ENCODE measurements at places on chromosomes 3 and 15.

- no peak for DNase-seq
These were observed 879.9 kb downstream of the TUSC7 start for GRCh38 chr3:117589454-117589853.

- peak; percentile 29 for DNase-seq
These were observed 9.1 kb downstream of the CIDEC start for GRCh38 chr3:9870978-9871377.

GRCh38 chr3:8773941-8774542 lies 4.6 kb upstream of the OXTR start:
- no peak for DNase-seq

DNA sequence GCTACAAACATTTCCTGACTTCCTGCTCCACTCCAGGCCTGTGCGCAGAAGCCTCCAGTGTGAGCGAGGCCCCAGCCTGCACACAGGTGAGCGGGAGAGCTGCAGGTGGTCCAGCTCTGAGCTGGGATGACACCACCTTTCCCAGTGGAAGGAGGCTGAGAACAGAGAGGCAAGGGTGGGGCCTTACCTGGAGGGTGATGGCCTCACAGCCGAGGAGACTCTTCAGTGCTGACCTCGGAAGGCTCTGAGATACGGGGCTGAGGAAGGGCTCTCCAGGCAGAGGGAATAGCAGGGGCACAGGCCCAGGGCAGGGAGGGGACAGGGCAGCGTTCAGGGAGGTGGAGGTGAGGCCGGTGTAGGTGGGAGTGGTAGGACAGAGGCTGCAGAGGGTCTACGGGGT lies 70.8 kb downstream of the EFCAB12 start:
- DNase-seq, result no peak

GRCh38 chr15:43948691-43949325 lies 122.0 kb downstream of the WDR76 start:
- DNase-seq, result no peak

DNA sequence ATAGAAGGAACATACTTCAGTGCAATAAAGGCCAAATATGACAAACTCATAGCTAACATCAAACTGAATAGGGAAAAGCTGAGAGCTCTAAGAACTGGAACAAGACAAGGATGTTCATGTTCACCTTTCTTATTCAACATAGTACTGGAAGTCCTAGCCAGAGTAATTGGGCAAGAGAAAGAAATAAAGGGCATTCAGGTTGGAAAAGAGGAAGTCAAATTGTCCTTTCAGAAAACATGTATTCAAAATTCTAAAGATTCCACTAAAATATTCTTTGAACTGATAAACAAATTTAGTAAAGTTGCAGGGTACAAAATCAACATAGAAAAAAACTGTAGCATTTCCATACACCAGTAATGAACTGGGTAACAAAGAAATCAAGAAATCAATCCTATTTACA lies 12.2 kb upstream of the ZNF197 start:
- DNase-seq, result no peak

- no peak for DNase-seq
These were observed 50.0 kb downstream of the RASGRP1 start for GRCh38 chr15:38514601-38515000.

GRCh38 chr3:132435911-132436425 lies 18.7 kb downstream of the DNAJC13 start:
- DNase-seq, result no peak

DNA sequence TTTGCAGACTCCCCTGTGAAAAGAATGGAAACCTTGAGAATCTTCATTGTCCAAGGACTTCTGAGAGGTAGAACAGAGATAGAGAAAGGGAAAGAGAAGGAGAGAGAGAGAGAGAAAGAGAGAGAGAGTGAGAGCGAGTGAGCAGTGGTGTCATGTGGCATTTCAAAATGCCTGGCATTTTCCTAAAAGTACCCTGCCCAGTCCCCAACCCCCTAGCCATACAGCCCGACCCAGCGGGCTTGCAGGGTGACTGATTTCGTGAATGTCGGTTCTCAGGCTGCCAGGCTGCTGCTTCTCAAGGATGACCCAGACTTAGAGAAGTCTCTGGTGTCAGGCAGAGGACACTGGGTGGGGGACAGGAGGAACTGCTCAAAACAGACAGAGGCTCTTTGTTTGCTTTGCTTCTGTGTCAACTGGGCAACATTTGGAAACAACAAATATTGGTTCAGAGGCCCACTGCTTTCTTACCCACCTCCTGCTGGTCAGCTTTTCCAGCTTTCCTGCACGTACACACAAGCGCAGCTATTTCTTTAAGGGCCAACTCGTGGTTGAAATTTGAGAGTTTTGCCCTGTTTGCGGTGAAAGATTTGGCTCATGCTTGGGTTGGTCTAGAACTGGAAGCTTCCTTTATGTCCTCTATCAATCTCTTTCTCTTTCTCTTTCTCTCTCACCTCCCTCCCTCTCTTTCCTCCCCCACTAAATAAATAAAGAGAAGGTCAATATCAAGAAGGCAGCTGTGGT lies 3.7 kb upstream of the TF start:
- DNase-seq, result no peak

DNA sequence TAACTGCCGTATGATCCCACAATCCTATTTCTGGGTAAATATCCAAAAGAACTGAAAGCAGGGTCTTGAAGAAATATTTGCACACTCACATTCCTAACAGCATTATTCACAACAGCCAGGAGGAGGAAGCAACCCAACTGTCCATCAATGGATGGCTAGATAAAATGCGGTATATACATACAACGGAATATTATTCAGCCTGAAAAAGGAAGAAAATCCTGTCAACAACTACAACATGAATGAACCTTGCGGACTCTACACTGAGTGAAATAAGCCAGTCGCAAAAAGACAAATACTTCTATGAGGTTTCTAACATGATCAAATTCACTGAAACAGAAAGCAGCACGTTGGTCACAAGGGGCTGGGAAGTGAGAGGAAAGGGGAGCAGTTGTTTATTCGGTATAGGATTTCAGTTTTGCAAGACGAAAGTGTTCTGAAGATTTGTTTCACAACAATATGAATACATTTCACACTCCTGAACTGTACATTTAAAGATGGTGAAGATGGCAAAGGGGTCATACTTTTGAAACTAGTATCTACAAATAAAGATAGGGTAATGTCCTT lies 6.2 kb downstream of the DLG1 start:
- DNase-seq, result no peak

GRCh38 chr3:24123596-24123995 lies 178.5 kb downstream of the NR1D2 start:
- no peak for DNase-seq

- DNase-seq, result no peak
These were observed 12.3 kb upstream of the PDZRN3 start for GRCh38 chr3:73637042-73637441.

DNA sequence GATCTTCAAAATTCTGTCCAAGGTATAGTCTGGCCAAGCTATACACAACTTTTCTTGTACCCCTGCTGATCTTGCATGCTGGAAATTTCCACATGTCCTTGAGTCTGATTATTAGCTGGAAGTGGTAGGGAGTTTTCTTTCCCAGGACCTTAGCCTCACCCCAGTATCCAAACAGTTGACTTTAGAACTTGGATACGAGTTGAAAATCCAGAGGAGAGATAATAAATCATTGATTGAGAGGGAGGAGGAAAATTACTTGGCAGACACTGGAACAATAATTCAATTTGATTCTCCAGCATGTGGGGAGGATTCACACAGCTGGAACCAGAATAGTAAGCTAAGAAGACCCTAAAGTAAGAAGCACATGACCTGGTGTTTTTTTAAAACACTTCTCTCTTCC lies 116.4 kb downstream of the IL5RA start:
- DNase-seq, result no peak

DNA sequence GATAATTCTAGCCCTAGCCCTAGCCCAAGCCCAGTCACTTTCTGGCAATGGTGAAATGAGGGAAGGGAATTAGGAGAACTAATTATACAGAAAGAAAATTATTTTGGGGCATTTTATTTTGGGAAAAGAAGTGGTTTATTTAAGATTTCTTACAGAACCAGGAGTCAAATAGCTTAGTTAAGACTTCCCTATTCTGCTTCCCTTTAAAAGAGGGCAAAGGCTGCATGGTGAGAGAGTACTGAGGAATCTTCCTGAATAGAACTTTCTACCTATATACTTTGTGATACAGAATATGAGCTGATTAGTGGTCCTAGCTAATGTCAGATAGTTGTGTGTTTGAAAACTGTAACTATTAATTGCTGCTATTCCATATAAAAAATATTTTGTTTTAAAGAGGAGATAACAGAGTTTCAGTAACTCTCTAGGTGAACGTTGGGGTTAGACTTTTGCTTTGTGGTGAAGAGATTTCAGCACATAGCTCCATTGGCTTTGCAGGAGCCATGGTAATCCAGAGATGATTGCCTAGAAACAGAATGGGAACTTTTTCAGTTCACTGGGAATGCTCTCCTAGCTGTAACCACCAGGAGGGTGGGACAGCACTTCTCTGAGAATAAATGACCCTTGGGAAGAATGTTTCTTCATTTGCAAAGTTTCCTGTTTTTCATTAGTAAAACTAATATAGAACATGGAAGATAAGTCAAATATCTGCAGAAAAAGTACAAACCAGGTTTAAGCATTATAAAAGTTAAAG lies 5.3 kb upstream of the GCSAM start:
- no peak for DNase-seq

DNA sequence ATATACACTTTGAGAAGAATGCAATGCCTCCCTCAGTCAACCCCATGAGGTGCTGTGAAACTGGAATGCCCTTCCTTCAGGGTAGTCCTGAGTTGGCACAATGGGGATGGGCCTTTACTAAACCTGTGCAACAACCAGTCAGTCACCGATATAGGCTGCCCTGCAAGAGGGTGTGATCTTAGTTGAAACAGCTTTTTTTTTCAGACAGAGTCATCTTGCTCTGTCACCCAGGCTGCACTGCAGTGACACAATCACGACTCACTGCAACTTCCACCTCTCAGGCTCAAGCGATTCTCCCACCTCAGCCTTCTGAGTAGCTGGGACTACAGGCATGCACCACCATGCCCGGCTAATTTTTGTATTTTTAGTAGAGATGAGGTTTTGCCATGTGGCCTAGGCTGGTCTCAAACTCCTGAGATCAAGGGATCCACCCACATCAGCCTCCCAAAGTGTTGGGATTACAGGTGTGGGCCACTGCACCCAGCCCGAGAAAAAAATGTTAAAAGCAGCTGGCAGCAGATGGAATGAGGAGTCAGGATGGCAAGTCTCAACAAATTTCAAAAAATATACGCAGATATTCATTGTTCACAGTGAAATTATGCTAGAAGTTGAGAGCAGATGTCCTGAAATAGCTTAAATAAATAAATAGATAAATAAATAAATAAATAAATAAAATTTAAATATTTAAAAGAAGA lies 31.8 kb downstream of the MYO5A start:
- DNase-seq, result no peak

GRCh38 chr15:69215314-69216035 lies 55.0 kb downstream of the GLCE start:
- DNase-seq, result no peak

GRCh38 chr15:89459271-89460038 lies 36.9 kb downstream of the RHCG start:
- DNase-seq, result no peak

GRCh38 chr15:92375057-92375456 lies 18.6 kb upstream of the ST8SIA2 start:
- DNase-seq, result no peak

DNA sequence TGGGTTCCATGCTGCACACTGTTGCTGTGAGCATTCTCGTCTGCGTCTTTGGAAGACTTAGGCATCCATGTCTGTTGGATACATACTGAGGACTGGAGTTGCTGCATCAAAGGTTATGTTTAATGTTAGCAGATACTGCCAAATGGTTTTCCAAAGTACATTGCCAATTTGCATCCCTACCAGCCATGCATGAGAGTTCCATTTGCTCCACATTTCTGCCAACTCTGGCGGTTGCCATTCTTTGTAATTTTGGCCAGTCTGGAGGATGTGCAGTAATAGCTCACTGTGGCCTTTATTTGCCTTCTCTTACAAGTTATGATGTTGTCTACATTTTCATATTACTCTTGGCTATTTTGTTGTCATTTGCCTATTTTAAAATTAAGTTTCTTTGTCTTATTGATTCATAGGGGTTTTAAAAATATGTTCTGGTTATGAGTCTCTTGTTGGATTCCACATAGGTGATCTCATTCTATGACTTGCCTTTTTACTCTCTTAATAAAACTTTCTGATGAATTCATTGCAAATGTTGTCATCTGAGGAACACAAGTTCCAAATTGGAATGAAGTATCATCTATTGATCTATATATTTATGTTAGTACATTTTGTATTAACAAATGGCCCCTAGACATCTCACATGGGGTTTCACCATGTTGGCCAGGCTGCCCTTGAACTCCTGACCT lies 42.1 kb downstream of the FBLN2 start:
- DNase-seq, result no peak

GRCh38 chr15:63473007-63473748 lies 31.2 kb upstream of the USP3 start:
- no peak for DNase-seq

All from AG04449 (cell line).